ENCODE measurements at places on chromosomes 3 and 15. TPM values are rescaled to one million over a fixed set of nuclear protein-coding genes. Genes with fewer than 3 reads are reported as not detected.

GRCh38 chr3:171873580-171873979 is 30.4 kb downstream of the TMEM212 start:
- no peak for DNase-seq

- DNase-seq = no peak
These were observed 274.2 kb downstream of the FOXP1 start for GRCh38 chr3:71309342-71309741.

DNA sequence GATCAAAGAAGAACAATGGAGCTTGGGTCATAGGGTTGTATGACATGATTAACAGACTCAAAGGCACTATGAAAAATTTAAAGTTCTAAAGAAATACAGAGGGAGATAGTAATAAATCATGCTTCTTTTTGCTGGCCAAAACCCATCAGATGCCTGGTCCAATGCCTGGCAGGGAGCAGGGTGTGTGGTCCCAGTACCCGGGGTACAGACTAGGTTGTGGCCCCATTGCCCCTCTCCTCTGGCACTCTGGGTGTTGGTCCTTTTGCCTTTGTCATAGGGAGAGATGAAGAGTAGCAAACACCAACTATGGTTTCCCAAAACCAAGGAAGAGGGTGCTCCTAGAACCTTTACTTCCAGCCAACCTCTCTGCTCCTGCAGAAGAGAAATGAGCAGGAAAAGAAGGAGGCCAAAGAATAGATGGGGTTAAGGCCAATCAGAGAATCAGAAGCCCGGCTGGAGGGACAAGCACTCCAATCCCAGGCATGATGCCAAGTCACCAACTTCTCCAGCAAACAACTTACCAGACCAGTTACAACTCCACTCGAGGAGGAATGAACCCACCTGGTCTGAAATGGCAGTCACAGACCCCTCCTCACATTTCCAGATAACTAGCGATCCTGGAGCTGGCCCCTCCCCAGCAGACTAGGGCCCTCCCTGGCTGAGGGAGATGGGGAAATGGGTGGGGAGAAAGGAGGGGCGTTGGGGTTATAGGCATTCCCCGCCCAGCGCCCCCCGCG is 1.8 kb downstream of the IGDCC3 start:
- no peak for DNase-seq

- peak; percentile 22 for DNase-seq
These were observed 22.0 kb downstream of the TMPRSS7 start for GRCh38 chr3:112056451-112056929.

DNA sequence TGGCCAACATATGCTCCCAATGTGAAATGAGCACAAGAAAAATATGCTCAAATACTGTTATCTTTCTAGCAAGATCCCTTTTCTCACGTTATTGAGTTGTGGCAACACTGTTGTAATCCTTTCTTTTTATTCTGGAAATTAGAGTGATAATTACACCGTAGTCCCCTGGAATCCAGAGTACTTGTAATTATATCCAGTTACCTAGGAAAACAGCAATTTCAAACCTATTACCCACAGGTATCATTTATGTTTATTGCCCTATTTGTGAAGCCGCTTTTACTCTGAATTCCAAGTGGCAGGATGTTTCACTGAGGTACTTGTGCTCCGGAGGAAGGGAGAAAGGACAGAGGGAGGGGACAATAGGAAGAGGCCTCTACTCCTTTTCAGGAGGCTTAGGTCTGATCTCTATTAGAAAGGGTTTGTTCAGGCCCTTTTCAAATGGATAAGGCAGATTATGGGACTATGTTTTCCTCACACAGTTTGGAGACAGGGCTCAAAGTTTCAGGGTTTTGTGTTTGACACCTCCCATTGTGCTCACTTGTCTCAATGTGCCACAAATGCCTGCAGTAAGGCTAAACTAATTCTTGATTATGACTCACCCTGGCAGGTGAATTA is 646.6 kb downstream of the TUSC7 start:
- no peak for DNase-seq

- no peak for DNase-seq
These were observed 10.3 kb upstream of the MUSTN1 start for GRCh38 chr3:52845157-52845556.

CCDC14 gene
- 52.8 TPM for total RNA-seq

IL17RD gene
- total RNA-seq = not detected

PLS1 gene
- 5.2 TPM for total RNA-seq

PKM gene
- 1,516 TPM for total RNA-seq

SI gene
- not detected for total RNA-seq
